T-helper 17 cell (primary cell): ENCODE measurements at places on chromosomes 1 and 21.

- no peak for DNase-seq
These were observed 18.0 kb upstream of the IL20 start for GRCh38 chr1:206847337-206847834.

- no peak for DNase-seq
These were observed 6.2 kb downstream of the PTPRF start for GRCh38 chr1:43536864-43537358.

- peak; percentile 91 for DNase-seq
These were observed at the start of gene SOAT1 for GRCh38 chr1:179293340-179294327. Gene SOAT1, plus strand, starts transcription at chr1:179293797. Its CDS starts 8,888 bp downstream, at chr1:179302685.

GRCh38 chr1:20589331-20590278 lies 708 bp downstream of the CDA start:
- DNase-seq = no peak

GRCh38 chr1:1553821-1554494 lies 13.5 kb upstream of the TMEM240 start:
- no peak for DNase-seq

- DNase-seq = no peak
These were observed 62.2 kb upstream of the SLC44A3 start for GRCh38 chr1:94757931-94758330.

DNA sequence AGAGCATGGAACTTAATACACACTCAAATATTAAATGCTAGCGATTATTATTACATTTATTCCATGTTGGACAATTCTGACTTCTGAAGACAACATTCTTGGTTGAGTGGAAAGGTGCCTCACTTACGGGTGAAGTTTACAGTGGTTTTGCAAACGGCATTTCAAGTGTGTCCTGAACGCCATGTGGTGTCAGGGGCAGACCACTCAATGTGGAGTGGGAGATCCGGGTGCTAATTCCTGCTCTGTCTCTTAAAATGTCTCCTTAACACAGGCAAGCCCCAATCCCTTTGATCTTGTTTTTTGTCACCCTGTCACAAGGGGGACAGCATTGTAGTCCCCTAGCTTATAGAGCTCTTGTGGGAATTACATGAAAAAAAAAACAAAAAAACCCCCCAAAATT lies 5.6 kb upstream of the TDRD10 start:
- DNase-seq = no peak

DNA sequence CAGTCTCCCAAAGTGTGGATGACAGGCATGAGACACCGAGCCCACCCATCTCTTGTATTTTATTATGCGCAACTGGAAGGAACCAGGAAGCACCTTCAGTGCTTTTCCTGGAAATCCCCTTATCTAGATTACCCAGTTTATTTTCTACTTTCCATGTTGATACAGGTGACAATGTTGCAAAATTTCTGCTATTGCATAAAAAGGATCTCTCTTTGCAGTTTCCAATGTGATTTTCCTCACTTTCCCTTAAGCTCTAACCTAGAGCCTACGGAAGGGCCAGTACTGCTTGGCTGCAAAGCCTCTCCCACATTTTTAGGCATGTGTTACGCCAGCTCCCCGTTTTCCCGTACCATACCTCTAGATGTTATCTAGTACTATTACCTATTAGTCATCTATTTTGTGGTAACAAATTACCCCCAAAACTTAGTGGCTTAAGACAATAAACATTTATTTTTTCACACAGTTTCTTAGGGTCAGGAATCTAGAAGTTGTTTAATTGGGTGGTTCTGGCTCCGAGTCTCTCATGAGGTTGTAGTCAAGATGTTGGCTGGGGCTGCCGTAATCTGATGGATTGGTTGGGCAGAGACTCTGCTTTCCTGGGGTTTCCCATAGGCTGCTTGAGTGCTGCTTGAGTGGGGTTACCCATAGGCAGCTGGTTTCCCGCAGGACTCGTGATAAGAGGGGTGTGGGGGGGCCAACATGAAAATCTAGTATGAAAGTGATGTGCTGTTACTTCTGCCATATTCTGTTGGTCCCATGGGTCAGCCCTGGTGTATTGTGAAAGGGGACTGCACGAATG lies 131.5 kb upstream of the HNRNPU start:
- no peak for DNase-seq

DNA sequence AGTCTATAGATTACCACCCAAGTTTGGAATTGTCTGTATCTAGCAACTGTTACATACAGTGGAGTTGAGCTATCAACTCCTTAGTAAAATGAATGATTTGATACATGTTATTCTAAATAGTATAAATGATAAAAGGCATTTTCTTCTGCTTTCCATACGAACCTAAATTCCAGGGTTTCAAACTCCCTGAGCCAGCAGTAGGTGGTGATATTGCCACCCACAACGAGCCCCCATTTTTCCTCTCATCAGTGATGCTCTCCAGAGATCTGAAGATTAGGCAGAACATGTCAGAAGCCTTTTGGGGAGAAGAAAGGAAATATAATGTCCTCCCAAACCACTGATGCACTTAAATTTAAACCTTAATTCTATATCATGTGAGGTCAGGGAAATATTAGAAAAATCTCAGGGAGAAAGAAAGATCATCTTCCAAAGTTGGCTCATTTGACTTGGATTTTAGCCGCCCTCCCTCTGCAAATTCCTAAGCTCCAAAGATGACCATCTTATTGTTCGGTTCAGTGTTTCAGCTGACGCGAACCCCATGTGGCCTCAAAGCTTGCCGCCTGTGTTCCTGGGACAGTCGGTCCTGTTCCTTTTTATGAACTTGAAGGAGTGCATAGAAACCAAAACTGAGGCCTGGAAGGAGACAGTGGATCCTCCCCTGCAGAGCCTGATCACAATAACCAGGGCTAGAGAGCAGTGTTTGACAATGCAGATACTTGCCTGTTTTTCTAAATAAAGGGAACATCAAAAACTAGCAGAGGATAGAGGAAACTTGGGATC lies 2.3 kb downstream of the EVA1C start:
- DNase-seq = no peak

- DNase-seq = no peak
These were observed 215.5 kb downstream of the KCNJ6 start for GRCh38 chr21:37700641-37701202.

GRCh38 chr1:220363196-220363837 lies 91.1 kb upstream of the RAB3GAP2 start:
- DNase-seq = no peak
